HepG2 (cell line): ENCODE measurements at places on chromosomes 1 and 21.

DNA sequence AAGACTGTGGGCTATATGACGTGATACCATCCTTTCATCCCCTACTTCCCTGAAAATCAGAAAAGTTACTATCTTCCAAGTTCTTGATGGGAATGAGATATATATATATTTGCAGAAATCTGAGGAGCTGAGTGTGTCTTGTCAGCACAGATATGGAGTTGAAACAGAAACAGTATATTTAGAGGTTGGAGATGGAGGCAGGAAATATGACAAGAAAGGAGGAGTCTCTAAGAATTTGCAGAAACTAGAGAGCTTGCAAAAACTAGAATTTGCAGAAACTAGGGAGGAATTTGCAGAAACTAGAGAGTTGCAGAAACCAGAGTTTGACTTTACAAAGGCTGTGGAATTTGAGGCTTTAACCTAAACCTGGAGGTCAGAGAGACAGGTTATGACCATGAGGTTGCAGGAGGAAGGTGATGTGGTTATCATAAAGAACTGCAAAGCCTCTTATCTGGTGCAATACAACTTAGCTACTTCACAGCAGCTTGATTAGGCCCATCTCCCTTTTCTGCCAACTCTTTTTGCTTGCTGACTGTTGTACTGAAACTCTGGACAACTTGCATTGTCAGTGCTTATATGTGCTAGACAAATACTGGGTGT lies 22.3 kb downstream of the XCL2 start:
- no peak for DNase-seq

DNA sequence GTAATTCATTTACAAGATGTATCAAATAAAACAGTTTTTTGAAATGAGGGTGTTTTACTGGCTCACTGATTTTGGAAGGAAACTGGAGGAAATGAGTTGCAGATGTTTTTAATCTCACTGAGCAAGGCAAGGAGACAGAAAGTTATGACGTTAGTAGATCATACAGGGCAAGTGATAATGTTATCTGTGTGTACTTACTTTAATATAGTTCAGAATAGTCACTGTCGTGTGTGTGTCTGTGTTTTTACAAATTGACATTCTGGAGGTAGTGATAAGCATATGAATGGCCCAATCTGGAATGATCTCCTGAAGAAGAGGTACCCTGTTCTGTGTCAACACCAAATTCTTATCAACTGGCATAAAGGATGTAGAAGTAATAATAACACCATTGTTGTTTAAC lies 1.9 kb upstream of the GBP4 start:
- no peak for DNase-seq

- DNase-seq: no peak
Observed at GRCh38 chr1:76189310-76189709, 114.8 kb downstream of the ST6GALNAC3 start.

- DNase-seq: no peak
Observed at GRCh38 chr1:17874710-17875109, 119.6 kb downstream of the ACTL8 start.

GRCh38 chr1:206065547-206066145 lies 12.7 kb downstream of the RHEX start:
- DNase-seq: no peak

- no peak for DNase-seq
Observed at GRCh38 chr21:42067531-42068255, 3.4 kb upstream of the UMODL1 start.

- peak; percentile 33 for DNase-seq
Observed at GRCh38 chr1:192506741-192507155, 68.8 kb upstream of the RGS1 start.

- peak; percentile 39 for DNase-seq
Observed at GRCh38 chr1:116763787-116764465, 9.7 kb downstream of the CD2 start.

- no peak for DNase-seq
Observed at GRCh38 chr1:186775036-186775435, 53.7 kb upstream of the PLA2G4A start.

- DNase-seq: no peak
Observed at GRCh38 chr1:67721650-67722291, 36.8 kb downstream of the GADD45A start.

GRCh38 chr1:182244451-182244850 lies 147.1 kb downstream of the GLUL start:
- DNase-seq: no peak

- DNase-seq: no peak
Observed at GRCh38 chr1:156864796-156865195, 4.1 kb downstream of the NTRK1 start.

- DNase-seq: no peak
Observed at GRCh38 chr1:198519639-198520501, 20.6 kb downstream of the ATP6V1G3 start.

DNA sequence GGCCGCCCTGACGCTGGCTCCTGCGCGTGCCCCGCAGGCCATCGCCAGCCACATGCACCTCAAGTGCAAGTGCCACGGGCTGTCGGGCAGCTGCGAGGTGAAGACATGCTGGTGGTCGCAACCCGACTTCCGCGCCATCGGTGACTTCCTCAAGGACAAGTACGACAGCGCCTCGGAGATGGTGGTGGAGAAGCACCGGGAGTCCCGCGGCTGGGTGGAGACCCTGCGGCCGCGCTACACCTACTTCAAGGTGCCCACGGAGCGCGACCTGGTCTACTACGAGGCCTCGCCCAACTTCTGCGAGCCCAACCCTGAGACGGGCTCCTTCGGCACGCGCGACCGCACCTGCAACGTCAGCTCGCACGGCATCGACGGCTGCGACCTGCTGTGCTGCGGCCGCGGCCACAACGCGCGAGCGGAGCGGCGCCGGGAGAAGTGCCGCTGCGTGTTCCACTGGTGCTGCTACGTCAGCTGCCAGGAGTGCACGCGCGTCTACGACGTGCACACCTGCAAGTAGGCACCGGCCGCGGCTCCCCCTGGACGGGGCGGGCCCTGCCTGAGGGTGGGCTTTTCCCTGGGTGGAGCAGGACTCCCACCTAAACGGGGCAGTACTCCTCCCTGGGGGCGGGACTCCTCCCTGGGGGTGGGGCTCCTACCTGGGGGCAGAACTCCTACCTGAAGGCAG lies 23.4 kb upstream of the ARF1 start:
- DNase-seq: no peak

DNA sequence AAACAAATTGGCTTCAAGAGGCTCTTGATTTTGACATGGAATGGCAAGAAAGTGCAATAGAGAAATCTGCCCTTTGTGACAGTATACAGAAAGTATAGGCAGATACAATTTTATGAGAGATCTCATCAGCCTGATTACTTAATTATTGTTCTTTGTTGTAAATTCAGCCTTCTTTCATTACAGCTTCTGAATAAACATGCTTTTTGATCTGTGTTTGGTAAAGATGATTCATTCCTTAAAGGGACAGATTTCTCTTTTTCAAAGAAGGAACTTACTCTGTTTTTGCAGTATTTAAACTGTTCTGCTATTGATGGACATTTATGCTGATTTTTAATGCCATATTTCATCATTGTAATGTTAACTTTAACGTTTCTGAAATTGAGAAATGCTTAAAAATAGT lies 13.7 kb upstream of the MPC2 start:
- DNase-seq: no peak

GRCh38 chr1:201554190-201554600 lies 15.3 kb downstream of the NAV1 start:
- DNase-seq: no peak

- DNase-seq: no peak
Observed at GRCh38 chr21:43687566-43688399, 28.4 kb downstream of the RRP1B start.

- DNase-seq: no peak
Observed at GRCh38 chr21:43974791-43975468, 37.2 kb upstream of the TRAPPC10 start.

DNA sequence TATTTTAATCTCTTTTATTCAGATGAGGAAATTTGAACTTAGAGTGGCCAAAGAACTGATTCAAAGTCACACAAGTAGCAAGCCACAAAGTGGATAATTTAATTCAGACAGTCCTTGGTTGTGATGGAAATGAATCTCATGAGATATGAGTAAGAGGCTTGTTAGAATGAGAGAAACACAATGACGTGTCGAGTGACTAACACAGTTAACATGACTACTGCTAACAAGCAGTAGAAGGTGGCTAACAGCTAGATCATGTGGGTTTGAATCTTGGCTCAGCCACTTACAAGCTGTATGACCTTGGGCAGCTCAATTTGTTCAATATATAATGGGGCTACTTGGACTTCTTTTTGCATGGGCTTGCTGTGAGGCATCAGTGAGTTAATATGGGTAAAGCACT lies 104.5 kb upstream of the LMO4 start:
- DNase-seq: no peak

DNA sequence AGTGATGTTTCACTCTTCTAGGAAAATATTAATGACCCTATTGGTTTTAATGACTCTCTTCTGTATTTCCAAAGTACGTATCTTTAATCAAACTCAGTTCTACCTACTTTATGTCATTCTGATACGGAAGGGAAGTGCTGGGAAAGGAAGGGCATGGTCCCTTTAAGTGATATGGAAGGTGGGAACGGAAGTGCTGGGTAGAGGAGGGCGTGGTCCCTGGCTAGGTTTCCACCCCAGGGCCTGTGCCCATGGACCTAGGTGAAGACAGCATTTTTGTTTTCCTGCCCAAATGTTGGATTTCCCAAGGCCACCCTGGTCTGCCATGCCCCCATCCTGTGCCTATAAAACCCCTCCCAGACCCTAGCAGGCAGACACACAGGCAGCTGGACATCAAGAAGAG lies 24.0 kb downstream of the RGS4 start:
- no peak for DNase-seq

GRCh38 chr21:32795376-32795775 lies 23.8 kb upstream of the PAXBP1 start:
- no peak for DNase-seq

- no peak for DNase-seq
Observed at GRCh38 chr21:44785620-44786335, 15.8 kb downstream of the UBE2G2 start.

GRCh38 chr1:174497478-174497877 lies 49.7 kb downstream of the GPR52 start:
- no peak for DNase-seq

DNA sequence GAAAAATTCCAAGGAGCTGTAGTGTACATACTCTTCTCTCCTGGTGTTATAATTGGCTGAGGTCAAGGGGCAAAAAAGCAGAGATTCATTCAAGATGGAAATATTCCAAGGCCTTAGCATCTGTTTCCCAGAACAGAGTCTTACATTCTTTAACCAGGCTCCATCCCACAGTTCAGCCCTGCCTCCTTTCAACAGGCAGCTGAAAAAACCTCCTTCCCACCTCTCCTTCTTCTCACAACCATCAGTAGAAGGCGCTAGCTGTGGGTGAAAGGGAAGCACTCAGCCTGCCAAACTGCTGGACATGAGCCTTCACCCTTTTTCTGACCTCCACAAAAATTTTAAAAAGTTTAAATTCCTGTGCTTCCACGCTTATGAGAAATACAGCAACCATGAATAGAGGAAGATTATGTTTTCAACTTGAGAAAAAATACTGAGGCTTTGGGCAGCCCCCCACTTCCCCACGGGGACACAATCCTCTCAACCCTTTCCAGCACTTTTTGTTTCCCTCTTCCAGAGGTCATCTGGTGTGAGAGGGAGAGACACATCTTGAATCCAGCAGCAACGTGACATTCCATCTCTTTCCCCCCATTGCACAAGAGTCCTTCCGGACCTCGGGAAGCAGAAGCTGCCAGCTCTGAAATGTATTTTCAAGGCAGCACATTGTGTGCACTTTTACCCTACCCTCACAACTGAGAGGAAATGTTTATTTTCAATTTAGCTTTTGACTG lies 43.2 kb upstream of the FMO2 start:
- DNase-seq: peak; percentile 7

GRCh38 chr1:226344441-226345259 lies 35.7 kb upstream of the LIN9 start:
- no peak for DNase-seq

- DNase-seq: no peak
Observed at GRCh38 chr1:35860696-35861095, 22.3 kb upstream of the AGO1 start.

DNA sequence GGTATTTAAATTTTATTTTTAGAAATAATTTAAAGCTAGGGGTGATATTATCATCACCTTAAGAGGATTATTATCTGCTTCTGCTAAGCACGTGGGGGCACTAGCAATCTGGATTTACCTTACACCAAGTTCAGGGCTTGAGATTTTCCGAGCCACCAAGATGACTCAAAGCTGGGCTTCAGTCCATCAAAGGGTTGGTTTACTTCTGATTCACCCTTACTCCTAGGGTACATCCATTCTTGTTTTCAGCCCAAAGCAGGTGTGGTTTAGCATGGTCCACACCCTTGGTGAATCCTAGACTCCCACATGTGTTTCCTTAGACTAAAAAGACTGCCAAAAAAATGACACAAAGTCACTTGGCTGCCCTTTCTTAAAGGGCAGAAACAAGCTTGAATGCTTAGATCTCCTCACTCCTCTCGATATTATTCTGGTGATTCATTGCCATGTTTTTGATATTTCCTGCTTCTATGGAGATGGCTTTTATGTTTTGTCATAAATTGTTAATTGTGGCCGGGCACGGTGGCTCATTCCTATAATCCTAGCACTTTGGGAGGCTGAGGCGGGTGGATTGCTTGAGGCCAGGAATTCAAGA lies 9.8 kb upstream of the PRSS38 start:
- DNase-seq: no peak

DNA sequence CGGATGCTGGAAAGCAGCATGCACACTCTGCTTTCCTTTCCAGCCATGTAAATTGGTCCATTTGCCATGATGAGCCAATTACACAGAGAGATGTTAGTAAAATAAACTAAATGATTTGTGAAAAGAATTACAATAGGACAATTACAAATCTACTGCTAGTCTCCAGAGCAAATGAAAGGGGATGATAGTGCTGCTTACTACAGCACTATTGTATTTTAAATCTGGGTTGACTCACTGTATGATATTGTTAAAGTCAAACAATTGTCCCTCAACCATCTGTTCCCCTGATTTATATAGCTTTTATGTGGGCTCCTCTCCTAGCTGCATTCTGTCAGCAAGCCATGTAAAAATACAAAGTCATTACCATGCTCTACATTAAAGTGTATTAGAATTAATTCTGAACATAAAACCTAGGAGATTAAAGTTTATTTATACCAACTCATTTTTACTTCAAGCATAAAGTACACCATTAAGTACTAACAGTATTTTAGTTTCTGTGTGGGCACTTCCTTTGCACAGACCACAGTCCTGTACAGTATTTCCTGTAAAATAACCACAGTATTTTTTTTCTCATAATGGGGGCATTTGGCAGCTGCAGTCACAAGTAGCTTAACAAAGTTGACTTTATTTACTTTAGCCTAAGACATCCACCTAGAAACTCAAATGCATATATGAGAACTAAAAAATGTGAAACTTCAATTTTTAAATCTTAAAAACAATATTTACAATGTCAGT lies 135.8 kb downstream of the VAV3 start:
- DNase-seq: no peak

GRCh38 chr1:156592158-156592909 lies 758 bp downstream of the NAXE start:
- no peak for DNase-seq

- no peak for DNase-seq
Observed at GRCh38 chr1:17359031-17359430, 13.0 kb upstream of the PADI6 start.

DNA sequence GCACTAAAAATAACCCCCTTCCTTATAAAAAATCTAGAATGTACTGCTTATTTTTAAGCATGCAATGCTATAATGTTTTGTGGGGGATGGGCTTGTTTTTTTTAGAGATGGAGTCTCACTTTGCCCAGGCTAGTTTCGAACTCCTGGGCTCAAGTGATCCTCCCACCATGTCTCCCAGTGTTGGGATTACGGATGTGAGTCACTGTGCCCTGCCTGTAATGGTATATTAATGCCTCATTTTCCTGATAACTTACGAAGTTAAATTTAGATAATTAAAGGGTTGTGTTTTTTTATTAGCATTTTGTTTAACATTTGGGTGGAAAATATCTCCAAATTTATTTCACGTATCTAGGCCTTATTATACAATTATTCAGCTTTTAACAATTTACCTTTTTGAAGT lies 6.5 kb downstream of the RNF11 start:
- DNase-seq: no peak
